ENCODE measurements at places on chromosomes 16 and 17.

DNA sequence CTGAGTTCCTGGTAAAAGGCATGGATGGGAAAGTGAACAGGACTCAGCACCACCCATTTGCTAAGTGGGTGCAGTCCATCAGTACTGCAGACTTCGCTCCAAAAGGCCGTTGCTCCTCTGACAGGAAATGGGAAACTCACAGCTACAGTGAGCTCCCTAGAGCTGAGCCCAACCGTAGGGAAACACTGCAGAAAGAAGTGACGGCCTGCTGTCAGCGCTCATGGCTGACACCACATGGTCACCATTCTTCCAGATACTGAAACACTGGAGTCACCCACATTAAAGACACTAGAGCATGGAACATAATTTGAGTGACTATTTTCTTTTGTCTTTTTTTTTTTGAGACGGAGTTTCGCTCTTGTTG lies 31.9 kb downstream of the UBE2O start:
- DNase-seq: no peak

- no peak for DNase-seq
These were observed 193.6 kb downstream of the CCDC182 start for GRCh38 chr17:57551321-57552079.

- DNase-seq: no peak
These were observed 45.1 kb downstream of the TNFRSF13B start for GRCh38 chr17:16926571-16927451.

DNA sequence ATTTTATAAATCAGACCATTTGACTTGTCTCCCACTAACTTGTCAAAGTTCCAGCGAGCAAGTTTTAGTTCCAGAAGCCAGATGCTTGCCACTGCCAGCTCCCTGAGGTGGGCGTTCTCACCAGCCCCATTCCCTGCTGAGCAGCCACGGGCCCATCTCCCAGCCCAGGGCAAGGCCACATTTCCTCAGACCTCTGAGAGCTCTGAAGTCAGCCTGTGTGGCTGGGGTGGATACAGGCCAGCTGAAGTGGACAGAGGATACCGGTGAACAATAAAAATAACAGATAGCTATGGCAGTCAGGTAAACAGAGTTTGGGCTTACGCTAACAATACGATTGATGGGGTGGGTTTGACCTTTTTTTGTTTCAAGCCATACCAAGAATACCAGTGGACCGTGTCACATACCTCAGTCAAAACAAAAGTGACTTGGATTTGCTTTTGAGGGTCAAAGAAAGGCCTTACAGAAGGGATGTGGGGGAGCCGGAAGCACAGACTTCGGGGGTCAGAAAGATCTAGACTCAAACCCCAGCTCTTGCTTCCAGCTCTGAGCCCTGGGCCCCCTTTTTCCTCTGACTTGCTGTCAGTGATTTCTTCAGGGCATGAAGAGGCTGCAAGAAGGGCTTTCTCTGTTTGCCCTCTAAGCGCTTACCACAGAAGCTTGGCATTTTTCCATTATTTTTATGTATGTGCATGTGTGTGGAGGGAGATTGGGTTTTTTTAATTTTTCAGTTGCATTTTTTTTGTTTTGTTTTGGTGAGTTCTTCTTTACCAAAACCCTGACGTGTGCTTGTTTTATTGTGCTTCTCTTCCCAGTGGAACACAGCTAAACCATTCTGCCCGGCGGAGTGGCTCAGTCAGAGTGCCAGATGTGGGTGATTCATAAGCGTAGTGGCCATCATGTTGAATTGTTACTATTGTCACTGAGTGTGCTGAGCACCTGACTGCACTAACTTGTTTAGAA lies 109.9 kb downstream of the GNAO1 start:
- no peak for DNase-seq

DNA sequence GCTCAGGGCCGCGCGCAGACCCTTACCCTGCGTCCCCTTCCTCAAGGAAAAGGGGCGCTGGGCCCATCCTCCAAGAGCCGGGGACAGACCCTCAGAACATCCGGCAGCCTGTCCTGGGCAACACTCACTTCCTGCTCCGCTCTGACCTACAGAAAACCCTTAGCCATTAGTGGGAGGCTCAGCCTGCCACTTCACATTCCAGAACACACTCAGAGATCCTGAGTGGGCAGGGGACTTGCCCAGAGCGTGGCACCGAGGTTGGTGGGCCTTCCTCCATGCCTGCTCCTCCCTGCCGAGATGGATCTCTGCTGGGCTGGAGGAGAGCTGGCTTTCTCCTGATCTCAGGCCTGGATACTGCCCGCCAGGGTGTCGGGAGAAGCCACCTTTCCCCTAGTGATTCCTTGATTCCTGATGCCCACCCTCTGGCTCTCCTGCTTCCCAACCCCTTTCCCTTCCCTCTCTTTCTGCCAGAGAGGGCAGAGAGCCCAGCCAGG lies 1.5 kb downstream of the SCARF1 start:
- no peak for DNase-seq

DNA sequence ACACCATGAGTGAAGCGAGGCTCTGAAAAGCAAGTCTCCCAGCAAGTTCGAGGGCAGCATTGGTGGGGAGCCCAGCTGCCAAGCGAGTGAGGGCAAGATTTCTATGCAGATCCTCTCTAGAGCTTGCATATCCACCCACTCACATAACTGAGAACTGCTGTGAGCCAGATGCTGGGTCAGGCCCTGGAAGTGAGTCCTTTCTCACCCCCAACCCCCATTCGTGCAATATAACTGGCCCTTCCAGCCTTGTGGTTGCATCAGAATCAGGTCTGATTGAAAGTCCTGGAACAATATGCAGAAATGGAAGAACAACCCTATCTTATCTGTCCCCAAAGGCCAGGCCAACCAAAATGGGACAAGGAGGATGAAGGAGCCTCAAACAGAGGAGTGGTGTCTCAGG lies 146.6 kb downstream of the IRX5 start:
- no peak for DNase-seq
